ENCODE measurements at places on chromosomes 5 and 9. TPM values are rescaled to one million over a fixed set of nuclear protein-coding genes. Genes with fewer than 3 reads are reported as not detected.

DNA sequence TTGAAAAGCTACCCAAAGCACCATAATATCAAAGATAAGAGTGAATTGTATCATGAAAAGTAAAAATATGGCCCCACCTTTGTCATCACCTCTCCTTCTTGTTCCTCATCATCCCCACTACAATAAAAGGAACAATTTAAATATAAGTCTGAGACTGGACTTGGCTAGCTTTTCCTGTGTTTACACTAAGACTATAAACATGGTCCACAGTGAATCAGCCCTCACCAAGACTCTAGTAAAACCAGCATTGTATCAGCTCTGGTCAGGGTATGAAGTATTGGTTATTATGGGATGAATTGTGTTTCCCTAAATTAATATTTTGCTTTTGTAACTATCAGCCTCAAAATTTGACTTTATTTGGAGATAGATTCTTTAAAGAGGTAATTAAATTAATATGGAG, 105.4 kb downstream of the SLC25A46 start:
- DNase-seq: no peak

GRCh38 chr9:118384531-118385100, 680.4 kb downstream of the TLR4 start:
- no peak for DNase-seq

DNA sequence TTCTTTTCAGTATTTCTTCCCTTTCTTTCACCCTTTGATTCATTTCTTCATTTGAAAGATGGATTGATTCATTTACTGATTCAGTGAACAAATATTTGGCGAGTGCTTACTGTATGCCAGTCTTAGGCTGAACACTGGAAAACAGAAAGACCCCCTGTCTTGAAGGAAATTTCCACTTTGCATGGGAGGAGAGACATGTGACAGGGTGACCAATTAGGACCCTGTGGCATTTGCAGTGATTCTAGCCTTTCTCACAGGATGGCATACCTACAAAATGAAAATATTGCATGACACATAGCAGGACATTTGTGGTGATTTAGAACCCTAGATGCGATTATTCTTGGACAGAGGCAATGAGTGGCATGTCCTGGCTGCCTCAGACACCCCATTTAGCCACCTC, 407.2 kb upstream of the SGCD start:
- no peak for DNase-seq

GRCh38 chr5:139214646-139215045, 16.5 kb upstream of the SIL1 start:
- no peak for DNase-seq

GRCh38 chr9:86099701-86100364, 475 bp upstream of the GOLM1 start:
- DNase-seq: peak; percentile 43

DNA sequence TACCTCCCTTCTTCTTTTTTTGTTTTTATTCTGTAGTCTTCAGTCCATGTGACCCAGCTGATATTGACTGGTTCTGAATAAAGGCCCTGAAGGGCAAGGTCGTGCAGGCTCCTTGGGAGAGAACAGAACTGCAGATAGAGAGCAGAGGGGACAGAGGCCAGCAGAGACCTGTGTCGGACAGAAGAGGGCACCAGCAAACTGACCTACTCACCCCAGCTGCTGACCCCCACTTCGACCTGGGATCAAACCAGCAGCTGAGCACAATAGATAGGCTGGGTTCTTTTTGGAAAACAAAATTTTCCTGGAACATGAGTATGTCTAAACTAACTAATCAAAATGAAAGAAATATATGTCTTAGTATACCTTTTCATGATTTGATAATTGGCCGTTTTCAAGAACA, 695.1 kb downstream of the NR2F1-AS1 start:
- no peak for DNase-seq

DNA sequence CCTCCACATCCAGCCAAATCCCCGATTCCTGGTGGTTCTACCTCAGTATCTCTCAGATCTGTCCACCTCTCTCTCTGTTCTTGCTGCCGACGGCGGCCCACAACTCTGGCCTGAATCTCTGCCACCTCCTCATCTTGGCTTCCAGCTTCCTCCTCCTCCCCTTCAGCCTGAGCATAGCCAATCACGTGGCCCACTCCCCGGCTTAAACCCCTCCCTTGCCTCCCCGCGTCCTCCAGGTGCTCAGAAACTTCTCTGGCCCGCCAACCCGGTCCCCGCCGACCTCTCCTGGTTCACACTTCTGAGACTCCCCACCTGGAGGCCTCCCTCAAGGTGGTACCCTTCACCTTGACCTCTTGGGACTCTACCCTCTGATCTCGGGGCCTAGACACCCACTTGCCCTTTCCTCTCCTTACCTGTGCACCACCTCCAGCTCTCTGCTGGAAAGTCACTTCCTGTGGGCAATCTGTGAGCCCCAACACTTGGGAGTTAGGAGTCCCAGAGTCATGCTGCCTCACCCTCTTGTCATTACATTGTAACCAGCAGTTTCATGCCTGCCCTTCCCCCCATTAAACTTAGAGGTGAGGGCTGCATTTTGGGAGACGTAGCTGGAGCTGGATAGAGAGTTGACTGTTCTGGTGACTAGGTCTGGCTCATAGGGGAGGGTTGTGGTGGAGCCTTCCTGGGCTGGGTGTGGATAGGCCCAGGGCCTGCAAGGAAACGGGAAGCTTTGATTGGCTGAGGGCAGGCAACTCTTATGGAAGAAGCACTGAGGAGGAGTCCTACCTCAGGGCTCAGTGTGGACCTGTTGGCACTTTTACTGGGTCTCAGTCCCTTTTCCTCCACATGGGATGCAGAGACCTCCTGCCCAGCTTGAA, 4.5 kb upstream of the SET start:
- peak; percentile 90 for DNase-seq

- DNase-seq: no peak
Observed at GRCh38 chr5:167967494-167968177, 323.8 kb upstream of the WWC1 start.

GRCh38 chr5:145443366-145443765, 391.8 kb downstream of the PRELID2 start:
- no peak for DNase-seq

- DNase-seq: peak; percentile 20
Observed at GRCh38 chr5:7850395-7851239, at the start of gene CFAP90. TSS of gene CFAP90 (minus strand) at chr5:7851133. CDS start at chr5:7851021, 112 bp downstream.

GRCh38 chr9:134381671-134382516, 55.6 kb downstream of the RXRA start:
- peak; percentile 51 for DNase-seq

DNA sequence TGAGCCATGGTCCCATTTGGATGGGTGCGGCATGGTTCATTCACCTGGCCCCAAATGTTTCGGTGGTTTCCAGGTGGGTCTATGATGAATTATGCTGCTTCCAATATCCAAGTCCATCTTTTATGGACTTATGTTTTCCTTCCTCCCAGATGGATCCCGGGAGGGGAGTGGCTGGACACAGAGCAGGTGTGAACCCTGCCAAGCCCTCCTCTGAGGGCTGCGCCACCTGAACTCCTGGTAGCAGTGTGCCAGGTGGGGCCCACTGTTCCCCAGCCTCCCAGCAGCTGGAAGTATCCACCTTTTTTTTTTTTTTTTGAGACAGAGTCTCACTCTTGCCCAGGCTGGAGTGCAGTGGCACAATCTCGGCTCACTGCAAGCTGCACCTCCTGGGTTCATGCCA, 42.9 kb downstream of the WNK2 start:
- no peak for DNase-seq

- no peak for DNase-seq
Observed at GRCh38 chr9:31588756-31589155, 795.7 kb upstream of the ACO1 start.

DNA sequence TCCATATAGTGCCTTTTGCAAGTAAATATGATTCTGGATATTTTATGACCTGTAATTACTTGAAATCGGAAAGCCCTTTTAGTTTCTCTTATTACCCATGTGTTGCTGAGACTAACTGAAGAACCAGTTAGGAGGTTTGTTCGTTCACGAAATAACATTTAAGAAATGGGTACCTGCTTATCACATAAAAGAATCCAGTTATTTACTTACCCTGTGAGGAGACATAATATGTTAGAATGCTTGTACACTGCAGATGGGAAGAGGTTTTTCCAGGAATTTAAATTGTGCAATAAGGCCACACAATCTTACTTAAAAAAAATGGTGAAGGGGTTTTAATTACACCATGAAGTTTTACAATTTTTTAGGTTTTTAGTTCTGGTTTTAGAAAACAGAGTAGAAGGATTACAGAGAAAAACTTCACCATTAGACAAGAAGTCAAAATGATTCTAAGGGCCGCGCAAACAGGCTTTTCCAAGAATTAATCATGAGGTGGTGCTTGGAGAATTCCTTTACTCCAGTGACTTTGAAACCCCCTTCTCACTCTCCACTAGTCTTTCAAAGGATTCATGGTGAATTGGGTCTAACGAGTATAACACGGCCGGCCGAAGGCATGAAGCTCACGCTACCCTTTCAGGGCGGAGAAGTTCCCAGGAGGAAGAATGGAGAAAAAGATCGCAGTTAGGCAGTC, 1.1 kb upstream of the PTGER4 start:
- DNase-seq: no peak

The RAI14 gene
- 3.9 TPM for total RNA-seq

The CERCAM gene
- 1.1 TPM for total RNA-seq

The ANKRD34B gene
- total RNA-seq: not detected

The PCDHA9 gene
- not detected for total RNA-seq

The F2RL1 gene
- 2.3 TPM for total RNA-seq

The FEM1C gene
- total RNA-seq: 12.5 TPM

The NRARP gene
- total RNA-seq: 1.1 TPM

The NTNG2 gene
- 1.4 TPM for total RNA-seq

The OTULINL gene
- 12.2 TPM for total RNA-seq

The MCIDAS gene
- total RNA-seq: not detected

The TAF7 gene
- 55.5 TPM for total RNA-seq

Measured in activated CD4-positive, alpha-beta memory T cell treated with anti-CD3 and anti-CD28 coated beads for 36 hours (primary cell).